ENCODE measurements at places on chromosomes 3 and 15. TPM values are rescaled to one million over a fixed set of nuclear protein-coding genes. Genes with fewer than 3 reads are reported as not detected.
A peak's percentile ranks its signal among the peaks of the same experiment; 100 is the strongest.

DNA sequence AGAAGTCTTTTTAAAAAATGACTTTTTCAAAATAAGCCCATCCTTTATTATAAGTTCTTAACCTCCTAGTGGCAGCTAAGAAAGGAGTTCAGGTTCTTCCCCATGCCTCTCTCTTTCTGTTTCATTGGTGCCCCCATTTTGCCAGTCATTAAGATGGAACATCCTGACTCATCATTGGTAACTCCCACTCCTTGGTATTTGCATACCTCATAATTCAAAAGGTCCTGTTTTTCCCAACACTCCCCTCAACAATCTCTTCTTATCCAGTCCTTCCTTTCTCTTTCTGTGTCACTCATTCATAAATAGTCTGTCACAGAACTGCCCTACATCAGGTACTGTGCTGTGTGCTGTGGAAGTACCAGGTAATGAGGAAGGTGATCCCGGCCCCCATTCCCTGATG lies 394.0 kb downstream of the FOXP1 start:
- no peak for DNase-seq

Gene ANKRD63
- total RNA-seq, result not detected

- DNase-seq, result no peak
Observed at GRCh38 chr3:127033786-127034185, 50.9 kb downstream of the PLXNA1 start.

GRCh38 chr15:93067649-93068085 lies 21.3 kb downstream of the RGMA start:
- no peak for DNase-seq

GRCh38 chr3:54121414-54122323 lies 683 bp upstream of the CACNA2D3 start:
- no peak for DNase-seq

GRCh38 chr15:81155375-81156218 lies 21.5 kb downstream of the CFAP161 start:
- DNase-seq, result peak; percentile 54

Gene HRG
- 324 TPM for total RNA-seq

- no peak for DNase-seq
Observed at GRCh38 chr3:53005854-53006513, 39.9 kb downstream of the SFMBT1 start.

- DNase-seq, result no peak
Observed at GRCh38 chr15:101064795-101065569, 145.8 kb downstream of the LRRK1 start.

- DNase-seq, result no peak
Observed at GRCh38 chr3:11140713-11141104, 13.6 kb upstream of the HRH1 start.

GRCh38 chr3:106628407-106628806 lies 748.8 kb upstream of the CCDC54 start:
- DNase-seq, result no peak

Gene TRPM1
- total RNA-seq, result 0.10 TPM

Gene GTF2A2
- 33.0 TPM for total RNA-seq

GRCh38 chr15:40600956-40601355 lies 6.9 kb downstream of the KNL1 start:
- no peak for DNase-seq

DNA sequence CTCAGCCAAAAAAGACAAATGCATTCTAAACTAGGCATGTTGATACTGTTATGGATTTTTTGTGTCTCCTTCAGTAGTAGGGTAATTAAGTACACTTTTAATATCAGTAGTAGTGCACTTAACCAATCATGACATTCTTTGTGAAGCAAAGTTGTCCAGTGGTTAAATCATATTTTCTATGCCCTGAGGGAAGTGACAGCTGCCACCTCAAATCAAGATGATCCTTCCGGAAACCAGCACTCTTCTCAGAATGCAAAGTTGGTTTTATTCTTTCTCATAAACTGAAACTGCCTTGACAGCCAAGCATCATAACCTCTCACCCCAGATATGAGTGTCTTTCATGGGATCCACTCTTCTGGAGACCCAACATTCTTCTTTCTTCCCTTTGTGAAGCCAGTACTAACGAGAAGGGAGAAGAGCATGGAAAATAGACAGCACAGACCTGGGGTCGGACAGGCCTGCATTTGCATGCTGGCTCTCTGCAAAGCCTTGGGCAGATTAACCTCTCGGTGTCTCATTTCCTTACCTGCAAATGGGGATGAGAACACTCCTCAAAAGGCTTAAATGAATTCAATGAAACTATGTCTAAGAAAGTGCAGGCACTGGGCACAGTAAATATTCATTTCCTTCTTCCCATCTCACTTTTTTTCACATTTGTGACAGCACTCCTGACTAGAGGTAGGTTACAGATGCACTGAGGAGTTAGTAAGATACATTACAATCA lies 13.2 kb downstream of the AAGAB start:
- DNase-seq, result no peak

- DNase-seq, result no peak
Observed at GRCh38 chr15:32935139-32935538, 217.3 kb downstream of the GREM1 start.

- no peak for DNase-seq
Observed at GRCh38 chr15:67707520-67708283, 117.6 kb upstream of the SKOR1 start.

- DNase-seq, result no peak
Observed at GRCh38 chr15:47998619-47999019, 122.2 kb upstream of the SLC24A5 start.

Gene LDHAL6B
- not detected for total RNA-seq

Gene PDZRN3
- 1.3 TPM for total RNA-seq

GRCh38 chr15:50247819-50248655 lies 17.5 kb downstream of the HDC start:
- DNase-seq, result peak; percentile 58

GRCh38 chr3:167203062-167203461 lies 177.0 kb downstream of the ZBBX start:
- no peak for DNase-seq

Gene ZNF80
- not detected for total RNA-seq

DNA sequence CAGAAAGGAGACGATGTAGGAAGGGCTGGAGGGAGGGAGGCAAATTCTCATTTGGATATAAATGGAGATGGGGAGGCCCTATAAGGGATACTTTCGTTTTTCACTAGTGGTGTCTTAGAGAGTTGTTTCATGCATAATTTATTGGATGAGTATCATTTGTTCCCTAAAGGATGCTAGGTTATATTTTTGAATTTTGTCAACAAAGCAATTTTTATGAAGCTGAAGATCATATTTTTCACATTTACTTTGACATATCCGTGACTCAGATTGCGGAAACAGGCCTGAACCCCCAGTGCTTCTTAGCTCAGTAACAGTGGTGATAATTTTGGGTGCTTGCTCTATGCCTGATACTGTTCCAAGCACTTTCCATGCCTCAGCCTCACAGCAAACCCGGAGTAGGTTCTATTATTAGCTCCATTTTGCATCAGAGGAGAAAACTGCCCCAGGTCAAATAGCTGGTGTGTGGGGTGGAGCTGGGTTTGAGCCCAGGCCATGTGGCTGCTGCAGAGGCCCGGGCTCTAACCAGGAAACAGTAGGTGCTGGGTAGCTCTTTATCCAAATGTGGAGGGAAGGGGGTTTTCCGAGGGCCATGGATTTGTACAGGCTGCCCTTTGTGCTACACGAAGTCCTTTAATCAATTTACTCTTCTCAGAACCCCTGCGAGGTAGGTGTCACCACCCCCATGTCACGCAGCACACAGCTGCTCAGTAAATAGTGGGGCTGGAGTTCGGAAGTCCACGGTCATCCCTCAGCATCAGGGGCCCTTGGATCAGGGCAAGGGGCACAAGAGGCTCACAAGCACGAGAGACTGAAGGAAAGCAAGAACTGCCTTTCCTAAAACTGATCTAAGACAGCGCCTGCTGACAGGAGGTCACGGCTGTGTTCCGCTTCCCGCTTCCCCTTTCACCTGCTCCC lies 99.1 kb downstream of the SLC49A4 start:
- no peak for DNase-seq

Gene MYLK
- 144 TPM for total RNA-seq

Gene ZNF106
- total RNA-seq, result 20.2 TPM

- no peak for DNase-seq
Observed at GRCh38 chr3:184663756-184664155, 48.1 kb downstream of the MAGEF1 start.

- no peak for DNase-seq
Observed at GRCh38 chr15:74338676-74339075, 28.8 kb downstream of the CYP11A1 start.

- DNase-seq, result no peak
Observed at GRCh38 chr3:111723293-111724215, 128.4 kb upstream of the ZBED2 start.

- DNase-seq, result no peak
Observed at GRCh38 chr15:46901001-46901400, 816.3 kb upstream of the SEMA6D start.

Gene FAM162A
- total RNA-seq, result 49.9 TPM

- no peak for DNase-seq
Observed at GRCh38 chr15:62453981-62454380, 288.9 kb upstream of the C2CD4B start.
